Activated T-helper 9 cell treated with anti-CD3 and anti-CD28 coated beads, Interleukin-2, amount 50 U/mL, for 16 hours (primary cell): ENCODE measurements at places on chromosomes 13 and 19.

DNA sequence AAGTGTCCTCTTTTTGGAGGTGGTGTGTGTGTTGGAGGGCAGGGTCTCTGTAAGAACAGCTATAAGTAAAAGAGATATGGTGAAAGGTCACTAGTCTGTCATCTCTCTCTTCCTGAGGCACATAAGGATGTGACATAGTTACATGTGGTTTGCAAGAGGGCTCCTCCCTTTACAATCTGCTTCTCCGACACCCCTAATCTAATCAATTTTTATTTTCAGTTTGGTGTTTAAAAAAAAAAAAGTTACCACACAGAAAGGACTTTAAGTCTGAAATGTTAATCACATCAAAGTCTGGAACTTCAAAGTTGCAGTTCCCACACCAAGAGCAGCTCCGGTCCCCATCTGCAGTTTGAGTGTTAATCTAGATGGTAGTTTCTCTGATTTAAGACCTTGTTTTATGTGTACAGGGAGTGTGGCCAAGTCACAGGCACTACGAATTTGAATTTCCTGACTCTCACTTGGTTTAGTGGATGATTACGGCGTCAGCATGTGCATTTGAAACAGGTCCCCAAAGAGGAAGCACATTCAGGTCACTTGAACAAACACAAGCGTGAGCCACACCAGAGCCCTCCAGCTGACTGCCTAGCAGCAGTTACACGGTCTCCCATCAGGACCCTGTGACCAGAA, 53.1 kb downstream of the FOXO1 start:
- peak; percentile 30 for DNase-seq

- DNase-seq, result no peak
Measured at GRCh38 chr13:95948656-95949055, 104.5 kb downstream of the UGGT2 start.

GRCh38 chr19:39832341-39833083, 1.4 kb downstream of the DYRK1B start:
- DNase-seq, result no peak

- DNase-seq, result no peak
Measured at GRCh38 chr13:110259651-110260050, 47.3 kb downstream of the COL4A1 start.

- DNase-seq, result no peak
Measured at GRCh38 chr13:98129059-98129746, 13.7 kb upstream of the FARP1 start.

DNA sequence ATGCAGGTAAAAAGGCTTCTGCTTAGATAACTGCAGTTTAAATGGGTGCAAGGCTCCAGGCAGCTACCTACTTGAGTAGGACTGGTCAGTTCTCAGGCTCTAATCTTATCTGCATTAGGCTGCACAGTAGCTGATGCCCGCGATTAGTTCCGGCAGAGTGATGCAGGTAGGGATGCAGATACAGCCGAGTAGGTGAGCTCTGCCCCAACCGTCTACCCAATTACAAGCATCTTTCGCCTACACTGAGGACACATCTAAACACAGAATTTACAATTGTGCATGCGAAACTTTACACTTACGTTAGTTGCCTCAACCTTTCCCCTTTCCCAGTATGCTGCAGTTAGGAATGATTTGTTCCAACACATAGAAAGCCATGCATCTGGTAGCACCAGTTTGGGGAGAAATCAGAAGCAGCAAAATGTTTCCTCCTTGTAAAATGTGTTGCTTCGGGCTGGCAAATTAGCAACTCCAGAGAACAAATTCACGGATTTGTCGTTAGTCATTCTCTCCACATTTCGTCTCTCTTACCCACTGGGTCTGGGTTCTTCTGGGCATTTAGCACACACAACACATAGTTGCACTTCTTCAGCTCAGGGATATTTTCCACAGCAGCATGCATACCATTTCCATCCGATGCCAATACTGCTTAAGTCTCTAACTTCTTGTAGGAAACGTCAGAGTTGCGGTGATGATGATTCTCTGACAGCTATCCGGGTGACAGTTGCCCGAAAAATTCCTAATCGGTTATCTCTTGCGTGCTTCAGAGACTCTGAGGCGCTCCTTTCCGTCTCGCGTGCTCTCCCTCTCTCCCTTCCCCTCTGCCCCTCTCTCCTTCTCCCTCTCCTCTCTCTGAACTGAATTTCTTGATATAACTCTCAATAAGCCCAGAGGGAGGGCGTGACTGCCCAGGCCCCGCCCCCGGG, at the start of gene PCDH9:
Gene PCDH9, minus strand, starts transcription at position 856 of the 923 bp plus-strand sequence. CDS start 1,896 bp downstream, outside the sequence.
- no peak for DNase-seq

DNA sequence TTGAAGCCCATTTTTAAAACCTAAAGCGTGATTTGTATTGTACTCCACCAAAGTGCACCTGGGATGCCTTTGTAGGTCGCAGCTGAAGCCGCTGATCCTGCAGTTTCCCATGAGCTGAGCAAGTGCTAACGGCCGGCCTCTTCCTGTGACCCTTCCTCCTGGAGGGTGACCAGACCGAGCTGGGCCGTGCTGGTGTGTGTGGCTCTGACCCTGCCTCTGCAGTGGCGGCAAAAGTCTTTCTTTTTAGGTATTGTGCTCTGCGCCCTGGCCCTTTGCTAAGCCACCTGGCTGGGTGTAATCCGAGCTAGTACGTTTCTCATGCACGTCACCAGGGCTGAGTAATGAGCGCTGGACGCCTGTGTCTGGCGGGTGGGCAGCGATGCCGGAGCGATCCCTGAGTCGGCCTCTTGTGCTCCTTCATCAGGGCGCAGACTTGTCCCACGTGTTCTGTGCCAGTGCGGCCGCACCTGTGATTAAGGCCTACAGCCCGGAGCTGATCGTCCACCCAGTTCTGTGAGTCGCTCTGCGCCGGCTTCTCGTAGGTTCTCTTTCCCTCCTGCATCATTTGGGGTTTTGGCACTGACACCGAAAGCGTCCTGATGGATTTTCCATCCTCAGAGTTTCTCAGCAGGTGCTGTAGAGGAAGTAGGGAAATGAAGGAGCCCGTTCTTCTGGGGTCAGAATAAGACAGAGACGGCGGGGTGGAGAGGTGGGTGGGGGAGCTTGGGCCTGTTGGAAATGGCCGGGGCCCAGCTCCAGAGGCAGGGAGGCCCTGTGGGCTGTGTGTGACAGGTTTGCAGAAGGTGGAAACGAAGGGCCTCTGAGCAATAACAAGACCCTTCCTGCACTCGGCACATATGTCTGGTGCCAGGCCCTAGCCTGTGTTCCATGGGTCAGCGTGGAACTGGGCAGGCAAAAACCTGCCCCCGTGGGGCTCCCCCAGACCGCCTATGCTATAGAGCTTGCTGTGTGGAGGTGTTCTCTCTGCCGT, 9.7 kb downstream of the NAXD start:
- no peak for DNase-seq

DNA sequence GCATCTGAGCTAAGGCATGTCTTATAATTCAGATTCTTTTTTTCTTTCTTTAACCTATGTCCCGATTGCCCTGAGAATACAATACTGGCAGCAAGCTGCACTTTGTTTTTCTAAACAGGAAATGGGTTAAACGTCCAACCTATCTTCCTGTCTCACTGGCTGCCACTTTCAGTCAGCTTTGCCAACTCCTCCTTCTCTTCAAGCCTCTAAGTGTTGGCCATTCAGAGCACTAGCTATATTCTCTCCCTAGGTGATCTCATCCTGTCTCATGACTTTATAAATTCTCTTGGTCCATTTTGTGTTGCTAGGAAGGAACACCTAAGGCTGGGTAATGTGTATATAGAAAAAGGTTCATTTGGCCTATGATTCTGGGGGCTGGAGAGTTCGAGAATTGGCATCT, 109.5 kb upstream of the TSC22D1 start:
- DNase-seq, result no peak

DNA sequence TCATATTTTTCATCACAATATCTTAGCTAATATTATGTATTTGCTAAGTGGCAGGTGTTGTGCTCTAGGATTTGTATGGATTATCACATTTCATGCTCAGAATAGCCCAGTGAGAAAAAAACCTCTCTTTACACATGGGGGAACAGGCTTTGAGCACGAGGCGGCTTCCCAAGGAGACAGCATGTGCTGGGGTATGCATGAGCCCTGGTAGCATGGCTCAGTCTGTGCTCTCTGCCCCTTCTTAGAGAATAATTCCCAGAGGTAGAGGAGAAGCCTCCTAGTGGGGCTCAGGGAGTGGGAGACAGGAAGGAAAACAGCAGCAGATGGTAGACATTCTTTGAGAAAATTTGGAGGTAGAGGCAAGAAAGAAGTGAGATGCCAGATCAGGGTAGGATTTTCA, 31.6 kb downstream of the RNASEH2B start:
- DNase-seq, result no peak

GRCh38 chr13:79405501-79405830, 589 bp downstream of the RBM26 start:
- no peak for DNase-seq

GRCh38 chr19:32020538-32020937, 324.9 kb upstream of the ZNF507 start:
- no peak for DNase-seq

- DNase-seq, result no peak
Measured at GRCh38 chr19:33629826-33630375, 8.1 kb downstream of the CHST8 start.
